ENCODE measurements at places on chromosomes 4 and X.

DNA sequence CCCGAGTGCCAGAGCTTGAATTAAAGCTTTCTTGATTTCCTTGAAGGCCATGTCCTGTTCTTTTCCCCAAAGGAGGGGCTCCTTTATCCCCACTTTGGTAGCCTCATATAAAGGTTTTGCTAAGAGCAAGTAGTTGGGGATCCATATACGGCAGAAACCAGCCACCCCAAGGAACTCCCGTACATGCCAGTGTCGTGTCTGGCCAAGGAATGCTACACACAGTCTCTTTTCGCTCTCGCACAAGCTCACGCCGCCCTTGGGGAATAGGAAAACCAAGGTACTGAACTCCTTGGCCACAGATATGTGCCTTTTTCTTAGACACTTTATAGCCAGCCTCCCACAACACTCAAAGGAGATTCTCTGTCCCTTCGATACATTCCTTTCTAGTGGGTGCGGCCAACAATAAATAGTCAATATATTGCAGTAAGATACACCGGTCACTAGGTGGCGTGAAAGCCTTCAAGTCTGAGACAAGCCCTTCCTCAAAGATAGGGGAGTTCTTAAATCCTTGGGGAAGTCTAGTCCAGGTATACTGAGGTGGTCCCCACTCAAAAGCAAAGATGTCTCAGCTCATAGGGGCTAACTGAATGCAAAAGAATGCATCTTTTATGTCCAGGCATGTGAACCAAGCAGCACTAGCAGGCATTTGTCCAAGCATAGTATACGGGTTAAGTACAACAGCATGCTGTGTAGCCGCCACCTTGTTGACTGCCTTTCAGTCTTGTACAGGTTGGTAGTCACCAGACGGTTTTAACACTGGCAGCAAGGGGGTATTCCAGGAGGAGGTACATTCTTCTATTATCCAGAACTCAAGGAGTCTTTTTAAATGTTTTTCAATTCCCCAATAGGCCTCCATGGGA lies 57.8 kb upstream of the XAGE1B start:
- DNase-seq: peak; percentile 11

GRCh38 chr4:141645611-141646340 lies 9.4 kb downstream of the IL15 start:
- DNase-seq: no peak

DNA sequence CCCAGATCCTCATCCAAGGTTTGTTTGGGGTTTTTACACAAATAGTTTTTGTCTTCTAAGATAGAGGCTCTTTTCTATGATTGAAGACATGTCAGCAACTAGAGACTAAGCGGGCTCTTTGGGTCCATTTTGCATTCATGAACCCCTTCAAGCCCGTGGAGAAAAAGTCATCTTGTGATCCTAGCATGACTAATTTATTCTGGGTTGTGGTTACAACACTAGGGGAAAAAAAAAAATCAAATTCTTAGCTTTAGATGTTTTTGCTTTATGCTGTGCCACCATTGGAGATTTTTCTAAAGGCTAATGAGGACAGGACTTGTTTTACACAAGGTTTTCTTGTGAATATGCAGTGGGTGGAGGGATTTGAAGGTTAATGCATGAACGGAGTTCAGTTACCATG lies 440.0 kb downstream of the PCDH7 start:
- DNase-seq: no peak

DNA sequence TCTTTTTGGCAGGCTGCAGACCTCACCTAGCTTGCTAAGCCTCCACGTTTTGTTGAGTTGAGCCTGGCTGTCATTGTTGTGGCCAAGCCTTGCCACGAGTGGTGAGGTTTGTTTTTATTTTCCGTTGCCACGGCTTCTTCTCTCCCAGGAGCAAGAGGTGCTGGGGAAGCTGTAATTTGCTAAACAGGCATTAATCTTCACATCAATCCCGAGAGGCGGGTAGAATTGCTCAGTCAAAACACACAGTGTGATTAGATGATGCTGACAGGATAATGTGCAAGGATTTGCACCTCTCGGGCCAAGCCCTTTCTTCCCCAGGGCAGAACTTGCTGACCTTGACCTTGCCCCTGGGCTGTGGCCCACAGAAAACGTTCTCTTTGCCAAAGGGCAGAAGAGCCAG lies 72.2 kb upstream of the ATP6AP2 start:
- DNase-seq: no peak

- no peak for DNase-seq
Observed at GRCh38 chr4:23279377-23279986, 586.7 kb downstream of the GBA3 start.

DNA sequence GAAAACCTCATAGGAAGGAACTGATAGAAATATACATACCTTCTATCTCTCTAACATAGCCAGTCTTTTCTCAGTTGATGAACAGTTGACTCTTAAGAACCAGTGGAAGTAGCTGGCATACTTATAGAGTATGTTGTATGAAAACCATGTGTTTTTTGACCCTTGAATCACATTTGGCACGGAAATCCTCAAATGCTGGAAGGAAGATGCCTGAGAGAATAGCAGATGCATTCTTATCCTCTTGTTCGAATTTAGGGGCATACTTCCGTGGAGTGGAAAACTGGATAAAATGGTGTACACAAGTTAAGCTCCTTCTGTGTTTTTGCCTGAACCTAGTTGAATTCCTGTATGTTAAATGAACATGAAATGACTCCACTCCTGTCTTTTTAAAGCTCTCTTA lies 145.5 kb downstream of the PCDH7 start:
- no peak for DNase-seq

DNA sequence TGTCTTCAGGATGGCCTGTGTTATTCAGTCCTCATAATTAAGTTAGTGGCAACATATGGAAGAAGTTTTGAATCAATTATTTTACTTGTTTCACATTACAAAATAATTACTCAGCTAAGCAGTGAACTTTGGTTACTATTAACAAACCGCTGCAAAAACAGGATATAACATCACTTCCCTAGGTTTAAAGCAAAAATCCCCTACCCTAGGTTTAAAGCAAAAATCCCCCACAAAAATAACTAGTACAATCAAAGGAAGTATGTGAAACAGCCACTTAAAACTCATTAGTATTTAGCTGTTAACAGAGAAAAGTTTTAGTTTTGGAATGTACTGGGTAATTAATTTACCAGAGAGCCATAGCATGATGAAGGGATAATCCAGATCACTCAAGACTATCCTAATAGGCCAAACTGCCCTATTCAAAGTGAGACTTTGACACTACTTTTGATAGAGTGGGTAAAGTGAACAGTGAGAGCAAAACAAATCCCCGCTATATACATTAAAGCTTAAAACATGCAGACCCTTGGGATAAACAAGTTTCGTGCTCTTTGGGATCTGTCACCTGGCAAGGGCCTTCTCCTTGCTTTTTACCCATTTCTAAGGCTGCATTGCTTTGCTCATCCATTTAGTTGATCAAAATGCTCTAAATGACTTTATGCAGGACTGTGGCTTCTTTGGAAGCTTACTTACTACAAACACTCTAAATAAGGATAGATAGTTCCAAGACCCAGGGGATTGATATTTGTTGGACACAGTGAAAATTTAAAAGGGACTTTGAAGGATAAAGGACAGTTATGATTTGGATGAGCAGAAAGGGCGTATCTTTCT lies 36.4 kb upstream of the GPR174 start:
- DNase-seq: no peak

- DNase-seq: no peak
Observed at GRCh38 chr4:128840711-128841318, 31.3 kb downstream of the JADE1 start.

DNA sequence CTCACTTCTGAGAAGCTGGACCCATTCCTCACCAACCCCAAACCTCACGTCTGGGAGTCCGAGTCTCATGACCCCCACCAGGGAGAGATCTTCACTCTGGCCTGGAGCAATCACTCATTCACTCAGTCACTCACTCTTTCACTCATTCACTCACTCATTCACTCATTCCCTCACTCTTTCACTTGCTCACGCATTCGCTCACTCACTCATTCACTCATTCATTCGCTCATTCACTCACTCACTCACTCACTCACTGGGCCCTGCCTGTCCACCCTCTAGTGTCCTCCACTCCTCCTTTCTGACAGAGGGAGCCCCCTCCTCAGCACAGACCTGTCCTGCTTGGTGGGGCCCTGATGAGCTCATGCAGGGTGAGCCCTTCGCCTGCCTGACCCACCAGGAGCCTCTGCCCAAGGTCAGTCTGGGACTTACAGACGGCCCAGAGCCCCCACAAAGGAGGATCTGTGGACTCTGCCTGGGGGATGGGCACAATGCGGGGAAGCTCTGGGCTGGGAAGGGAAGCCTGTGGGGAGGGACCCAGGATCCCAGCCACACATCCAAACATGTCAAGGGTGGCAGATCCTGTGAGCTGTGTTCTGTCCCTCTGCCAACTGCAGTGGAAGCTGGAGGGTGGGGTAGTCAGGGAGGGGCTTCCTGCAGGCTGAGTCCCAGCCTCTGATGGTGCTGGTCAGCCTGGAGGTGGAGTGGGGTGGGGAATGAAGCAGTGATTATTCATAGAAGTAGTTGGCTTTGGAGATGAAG lies 18.5 kb downstream of the CPZ start:
- DNase-seq: no peak

DNA sequence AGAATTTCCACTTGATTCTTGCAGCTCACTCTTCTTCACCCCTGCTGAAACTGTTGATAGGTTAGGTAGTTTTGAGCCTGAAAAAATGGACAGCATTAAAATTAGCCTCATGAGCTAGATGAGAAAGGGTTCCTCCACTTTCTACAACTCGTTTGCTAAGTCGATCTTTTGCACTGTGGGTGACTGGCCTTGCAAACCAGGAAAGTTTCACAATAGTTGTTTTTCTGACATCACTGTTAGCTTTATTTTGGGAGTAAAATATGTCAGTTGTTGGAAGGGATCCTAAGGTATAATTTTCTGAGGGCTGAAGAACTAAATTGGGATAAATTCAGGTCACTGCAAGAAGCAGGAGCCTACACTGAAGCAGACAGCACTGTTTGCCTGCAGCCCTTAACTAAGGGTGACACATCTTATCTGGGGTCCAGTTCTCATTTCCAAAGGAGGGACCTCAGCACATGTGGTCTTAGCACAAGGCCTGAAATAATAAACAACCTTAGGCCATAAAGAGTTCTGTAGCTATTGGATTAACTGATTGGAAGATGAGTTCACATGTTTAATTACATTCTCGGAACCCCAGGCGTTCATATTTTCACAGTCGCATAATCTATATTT lies 29.1 kb downstream of the ANAPC4 start:
- no peak for DNase-seq

DNA sequence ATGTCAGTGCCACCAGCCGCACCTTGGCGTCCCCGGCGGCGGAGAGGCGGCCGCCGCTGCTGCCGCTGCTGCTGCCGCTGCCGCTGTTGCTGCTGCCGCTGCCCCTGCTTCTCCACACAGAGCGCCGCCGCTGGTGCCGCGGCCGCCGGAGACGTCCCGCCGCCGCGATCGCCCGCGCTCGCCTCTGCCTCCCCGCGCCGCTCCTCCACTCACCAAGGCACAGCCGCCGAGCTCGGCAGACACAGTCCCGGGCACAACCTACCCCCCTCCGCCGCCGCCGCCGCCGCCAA lies at the start of gene PPP3CA:
TSS of gene PPP3CA (minus strand) at position 260 of the 290 bp plus-strand sequence.
- no peak for DNase-seq

DNA sequence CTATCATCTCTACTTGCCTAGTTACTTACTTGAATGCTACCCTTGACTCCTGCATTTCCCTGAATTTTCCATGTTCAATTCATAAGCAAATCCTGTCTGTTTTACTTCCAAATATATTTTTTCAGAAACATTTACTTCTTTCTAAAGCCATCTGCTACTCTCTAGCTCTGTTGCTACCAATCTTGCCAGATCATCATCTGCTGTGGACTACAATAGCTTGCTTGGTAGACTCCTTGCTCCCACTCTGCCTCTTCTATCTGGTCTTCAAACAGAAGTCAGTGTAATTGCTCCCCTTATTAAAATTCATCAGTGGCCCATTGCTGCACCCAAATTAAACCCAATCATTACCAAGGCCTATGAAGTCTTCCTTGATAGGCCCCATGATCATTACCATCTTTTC lies 151.6 kb upstream of the HPGD start:
- no peak for DNase-seq

GRCh38 chr4:165872461-165873297 lies at the start of gene TLL1:
TSS of gene TLL1 (plus strand) at chr4:165873237. CDS start at chr4:165873905, 668 bp downstream.
- no peak for DNase-seq

GRCh38 chrX:81708487-81708886 lies 506.6 kb downstream of the SH3BGRL start:
- no peak for DNase-seq

DNA sequence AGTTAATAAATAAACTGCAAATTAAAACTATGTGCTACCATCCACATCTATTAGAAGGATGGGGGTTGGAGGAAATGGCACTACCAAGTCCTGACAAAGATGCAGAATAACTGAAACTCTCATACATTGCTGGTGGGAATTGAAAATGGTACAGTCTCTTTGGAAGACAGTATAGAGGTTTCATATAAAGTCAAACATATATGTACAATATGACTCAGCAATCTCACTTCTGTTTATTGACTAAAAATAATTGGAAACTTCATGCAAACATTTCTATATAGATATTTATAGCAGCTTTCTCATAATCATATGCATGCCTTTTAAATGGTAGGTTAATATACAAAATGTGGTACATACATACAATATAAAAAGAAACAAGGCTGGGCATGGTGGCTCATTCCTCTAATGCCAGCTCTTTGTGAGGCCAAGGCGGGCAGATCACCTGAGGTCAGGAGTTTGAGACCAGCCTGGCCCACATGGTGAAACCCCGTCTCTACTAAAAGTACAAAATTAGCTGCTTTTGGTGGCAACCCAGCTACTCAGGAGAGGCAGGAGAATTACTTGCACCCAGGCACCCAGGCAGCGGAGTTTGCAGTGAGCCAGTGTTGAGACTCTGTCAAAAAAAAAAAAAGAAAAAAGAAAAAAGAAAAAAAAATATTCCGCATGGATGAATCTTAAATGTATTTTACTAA lies 225.0 kb upstream of the CXXC4 start:
- DNase-seq: no peak

- no peak for DNase-seq
Observed at GRCh38 chrX:130716781-130717413, 186.1 kb downstream of the ENOX2 start.
